ENCODE measurements at places on chromosomes 7 and 10.

DNA sequence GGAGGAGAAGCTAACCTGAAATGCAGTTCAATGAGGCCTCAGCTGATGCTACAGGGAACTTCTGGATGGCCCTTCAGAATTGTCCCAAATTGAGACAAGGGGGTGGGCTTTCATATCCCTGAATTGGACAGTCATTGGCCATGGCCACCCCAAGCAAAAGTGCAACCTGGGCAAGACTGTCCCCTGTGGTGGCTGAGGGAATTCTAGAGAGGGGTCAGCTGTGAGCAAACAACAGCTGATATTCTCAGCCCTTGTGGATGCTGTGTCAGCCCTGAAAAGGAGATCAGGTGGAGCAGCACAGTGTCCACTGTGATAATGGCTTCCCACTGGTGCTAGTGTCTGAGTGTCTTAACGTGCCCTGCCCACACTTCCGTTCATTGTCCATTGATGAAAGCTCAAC is 76.6 kb downstream of the SLC16A9 start:
- no peak for DNase-seq

- DNase-seq, result no peak
Measured at GRCh38 chr10:133150226-133150625, 9.8 kb upstream of the KNDC1 start.

- no peak for DNase-seq
Measured at GRCh38 chr10:92550924-92551323, 23.0 kb downstream of the IDE start.

GRCh38 chr7:140732416-140732815 is 35.9 kb downstream of the NDUFB2 start:
- DNase-seq, result no peak

DNA sequence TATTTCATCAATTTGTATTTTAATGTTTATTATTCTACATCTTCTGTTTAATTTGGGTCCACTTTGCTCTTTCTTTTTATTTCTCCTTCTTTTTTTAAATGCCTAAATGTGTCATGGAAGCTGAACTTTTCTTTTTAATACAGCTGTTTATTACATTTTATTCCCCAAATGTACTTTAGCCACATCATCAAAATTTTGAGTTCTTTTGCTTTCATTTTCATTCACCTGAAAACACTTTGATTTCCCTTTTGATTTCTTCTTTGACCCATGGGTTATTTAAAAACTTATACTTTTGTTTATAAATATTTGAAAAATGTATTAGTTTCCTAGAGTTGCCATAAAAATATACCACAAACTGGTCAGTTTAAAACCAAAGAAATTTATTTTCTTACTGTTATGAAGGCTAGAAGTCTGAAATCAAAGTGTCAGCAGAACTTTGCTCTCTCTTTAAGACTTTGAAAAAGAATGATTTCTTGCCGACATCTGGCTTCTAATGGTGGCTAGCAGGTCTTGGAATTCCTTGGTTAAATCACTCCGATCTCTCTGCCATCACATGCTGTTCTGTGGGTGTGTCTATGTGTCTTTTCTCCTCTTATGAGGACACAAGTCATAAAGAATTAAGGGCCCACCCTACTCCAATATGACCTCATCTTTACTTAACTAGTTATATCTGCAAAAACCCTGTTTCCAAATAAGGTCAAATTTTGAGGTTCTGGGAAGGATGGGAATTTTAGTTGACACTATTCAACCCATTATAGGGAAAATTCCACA is 225.5 kb downstream of the ANKRD7 start:
- no peak for DNase-seq

- DNase-seq, result no peak
Measured at GRCh38 chr7:70972693-70973092, 159.3 kb upstream of the GALNT17 start.

DNA sequence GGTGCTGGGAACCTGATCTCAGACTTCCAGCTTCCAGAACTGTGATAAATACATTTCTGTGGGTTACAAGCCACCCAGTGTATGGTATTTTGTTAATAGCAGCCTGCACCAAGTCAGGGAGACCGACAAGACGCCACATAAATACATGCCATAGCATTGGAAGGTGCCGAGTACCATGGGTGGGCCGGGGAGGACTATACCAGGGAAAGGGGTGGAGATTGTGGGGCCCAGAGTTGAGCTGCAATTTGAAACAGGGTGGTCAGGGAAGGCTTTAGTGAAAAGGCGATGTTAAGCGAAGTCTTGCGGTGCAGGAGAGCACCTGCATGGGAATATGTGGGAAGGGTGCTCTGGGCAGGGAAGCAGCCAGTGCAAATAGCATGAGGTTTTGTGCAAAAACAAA is 88.9 kb upstream of the LRRC4 start:
- no peak for DNase-seq

DNA sequence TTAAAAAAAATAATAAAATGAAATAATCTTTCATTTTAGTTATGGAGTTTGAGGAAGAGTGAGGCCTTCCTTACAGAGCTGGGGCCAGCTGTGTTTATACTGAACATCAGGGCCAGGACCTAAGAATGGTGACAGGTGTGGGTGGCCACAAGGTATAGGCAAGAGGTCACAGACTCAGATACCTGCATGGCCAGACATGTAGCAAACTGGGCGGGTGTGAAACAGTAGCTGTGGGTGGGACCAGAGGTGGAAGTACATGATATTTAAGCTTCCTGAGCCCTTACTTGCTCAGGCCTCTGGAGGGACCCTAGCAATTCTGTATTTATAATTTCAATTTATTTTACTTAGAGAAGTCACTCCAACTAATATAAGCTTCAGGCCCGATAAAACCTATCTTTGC is 27.7 kb upstream of the CAMK1D start:
- DNase-seq, result no peak

GRCh38 chr10:3879073-3879472 is 94.1 kb upstream of the KLF6 start:
- DNase-seq, result no peak

DNA sequence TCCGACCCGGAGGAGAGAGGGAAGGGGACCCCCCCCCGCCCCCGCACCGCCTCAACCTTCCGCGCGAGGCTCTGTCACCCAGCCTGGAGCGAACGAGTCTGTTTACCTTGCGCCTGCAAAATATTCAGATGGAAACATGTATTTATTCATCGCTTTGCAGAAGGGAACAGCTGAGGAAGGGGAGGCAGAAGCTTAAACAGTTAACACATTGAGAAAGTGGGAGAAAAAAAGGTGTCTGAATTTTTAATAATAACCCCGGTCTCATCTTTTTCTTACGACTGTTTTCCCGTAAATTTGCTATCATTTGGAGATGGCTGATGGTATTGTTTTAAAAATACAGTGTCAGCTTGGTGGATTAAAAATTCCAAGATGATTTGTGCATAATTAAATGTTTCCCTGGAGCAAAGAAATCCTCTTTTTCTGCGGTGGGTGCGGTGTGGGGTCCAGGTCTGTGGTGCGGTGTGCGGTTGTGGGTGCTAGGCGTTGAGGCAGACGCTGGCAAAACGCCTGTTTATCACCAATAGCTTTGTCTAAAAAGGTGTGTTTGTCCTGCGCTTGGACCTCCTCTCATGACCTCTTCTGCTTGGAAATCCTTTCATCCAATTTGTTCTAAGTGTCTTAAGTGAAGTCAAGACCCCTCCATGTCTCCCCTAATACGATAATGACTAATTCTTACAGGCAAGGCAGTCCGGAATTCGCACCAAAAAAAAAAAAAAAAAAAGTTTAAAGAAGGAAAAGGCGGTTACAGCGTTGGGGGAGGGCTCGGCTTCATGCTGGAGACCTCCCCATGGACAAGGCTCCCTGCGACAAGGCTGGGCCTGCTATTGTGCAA is 1.6 kb downstream of the UNCX start:
- no peak for DNase-seq

GRCh38 chr7:89966067-89966664 is 188.1 kb upstream of the STEAP1 start:
- no peak for DNase-seq

DNA sequence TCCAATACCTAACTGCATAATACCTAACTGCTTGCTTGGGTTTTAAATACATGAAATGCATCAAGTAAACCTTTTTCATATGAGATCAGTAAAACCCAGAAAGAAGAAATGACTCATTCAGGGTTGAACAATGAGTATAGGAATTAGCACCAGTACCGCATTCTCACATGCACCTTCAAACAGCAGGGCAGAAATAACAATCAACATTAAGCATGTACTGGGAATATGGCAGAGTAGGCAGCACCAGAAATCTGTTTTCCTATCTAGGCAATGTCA is 850.3 kb upstream of the SORCS1 start:
- DNase-seq, result no peak

- no peak for DNase-seq
Measured at GRCh38 chr7:90413185-90413528, 9.9 kb downstream of the CLDN12 start.

DNA sequence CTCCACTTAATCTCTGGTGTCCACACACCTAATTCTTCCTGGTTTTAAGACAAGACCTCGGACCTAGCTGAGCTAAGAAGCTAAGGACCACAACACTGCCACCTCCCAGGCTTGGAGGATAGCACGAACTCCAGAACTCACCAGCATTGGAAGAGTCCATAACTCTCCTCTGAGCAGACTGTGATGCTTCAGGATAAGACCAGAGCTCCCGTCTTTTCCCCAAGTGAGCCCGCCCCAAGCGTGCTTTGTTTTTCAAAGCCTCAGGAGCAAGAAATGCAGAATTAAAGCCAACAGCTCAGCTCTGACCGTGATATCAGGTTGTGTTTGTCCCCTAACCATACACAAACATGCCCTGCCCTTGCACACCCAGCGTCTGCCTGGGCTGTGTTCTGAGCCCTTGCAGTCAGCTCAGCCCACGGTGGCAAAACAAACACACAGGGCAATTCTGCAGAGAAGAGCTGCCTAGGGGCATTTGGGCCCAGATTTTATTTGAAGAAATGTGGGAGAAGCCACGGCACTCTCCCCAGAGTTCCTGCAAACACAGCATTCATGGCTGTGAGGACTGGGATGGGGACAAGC is 145.4 kb downstream of the WDR11 start:
- DNase-seq, result no peak

DNA sequence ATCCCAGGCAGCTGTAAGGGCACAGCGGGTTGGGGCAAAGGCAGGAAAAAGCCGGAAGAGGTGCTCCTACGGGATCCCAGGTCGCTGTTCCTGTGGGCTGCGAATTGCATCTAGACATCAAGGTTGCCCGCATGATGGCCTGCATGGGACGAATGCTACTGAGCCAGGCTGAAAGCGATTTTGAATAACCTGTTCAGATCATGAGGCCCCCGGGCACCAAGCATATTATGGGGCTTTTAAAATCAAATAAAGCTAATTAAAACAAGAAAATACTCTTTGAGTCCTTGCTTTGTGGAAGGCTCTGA is 37.1 kb downstream of the CAMK2B start:
- no peak for DNase-seq

DNA sequence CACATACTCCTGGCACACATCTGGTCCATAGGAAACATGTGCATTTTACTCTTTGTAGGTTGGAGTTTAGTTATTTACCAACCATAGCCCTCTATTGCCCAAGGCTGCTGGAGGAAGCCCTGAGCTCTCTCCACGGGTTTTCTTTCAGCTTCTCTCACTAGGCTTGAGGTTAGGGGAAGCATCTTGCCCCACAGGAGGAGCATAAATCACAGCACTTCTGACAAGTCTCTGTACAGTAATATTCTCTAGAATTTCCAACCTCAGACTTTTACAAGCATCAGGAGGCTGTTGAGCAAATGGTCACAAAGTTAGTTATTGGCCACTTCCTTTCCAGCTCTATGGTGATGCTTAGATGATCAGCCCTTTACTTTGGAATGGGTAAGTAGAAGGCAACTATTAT is 122.9 kb upstream of the GLI3 start:
- no peak for DNase-seq

GRCh38 chr7:66182920-66183319 is 22.2 kb upstream of the TPST1 start:
- DNase-seq, result no peak

- no peak for DNase-seq
Measured at GRCh38 chr7:128148676-128149075, 92.4 kb upstream of the LEP start.

DNA sequence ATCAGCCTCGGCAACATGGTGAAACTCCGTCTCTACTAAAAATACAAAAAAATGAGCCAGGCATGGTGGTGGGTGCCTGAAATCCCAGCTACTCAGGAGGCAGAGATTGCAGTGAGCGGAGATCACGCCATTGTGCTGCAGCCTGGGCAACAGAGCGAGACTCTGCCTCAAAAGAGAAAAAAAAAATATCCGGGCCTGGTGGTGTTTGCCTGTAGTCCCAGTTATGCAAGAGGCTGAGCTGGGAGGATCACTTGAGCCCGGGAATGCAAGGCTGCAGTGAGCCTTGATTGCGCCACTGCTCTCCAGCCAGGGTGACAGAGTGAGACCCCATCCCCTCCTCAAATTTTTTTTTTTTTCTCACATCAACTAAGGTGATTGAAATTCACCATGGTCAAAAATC is 42.8 kb downstream of the CDC123 start:
- DNase-seq, result no peak

GRCh38 chr7:159023206-159023605 is 121.5 kb downstream of the VIPR2 start:
- DNase-seq, result no peak

- no peak for DNase-seq
Measured at GRCh38 chr7:21767300-21767900, 178.3 kb downstream of the CDCA7L start.

DNA sequence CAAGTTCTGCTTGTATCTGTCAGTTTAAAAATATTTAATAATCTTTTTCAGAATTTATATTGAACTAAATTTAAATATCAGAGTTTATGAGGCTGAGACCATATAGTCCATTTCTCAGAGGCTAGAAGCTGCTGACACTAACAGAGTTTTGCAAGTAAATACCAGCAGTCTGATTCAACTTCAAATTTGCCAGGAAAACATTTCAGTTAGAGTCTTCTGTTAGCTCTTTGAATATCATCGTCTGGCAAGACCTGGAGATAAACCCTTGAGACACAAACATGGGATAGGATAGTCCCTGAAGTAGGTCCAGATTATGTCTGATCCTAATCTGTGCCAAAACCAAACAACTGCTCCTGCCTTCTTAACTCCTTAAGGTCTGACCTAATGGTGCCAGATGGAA is 472.8 kb upstream of the STEAP1 start:
- no peak for DNase-seq

DNA sequence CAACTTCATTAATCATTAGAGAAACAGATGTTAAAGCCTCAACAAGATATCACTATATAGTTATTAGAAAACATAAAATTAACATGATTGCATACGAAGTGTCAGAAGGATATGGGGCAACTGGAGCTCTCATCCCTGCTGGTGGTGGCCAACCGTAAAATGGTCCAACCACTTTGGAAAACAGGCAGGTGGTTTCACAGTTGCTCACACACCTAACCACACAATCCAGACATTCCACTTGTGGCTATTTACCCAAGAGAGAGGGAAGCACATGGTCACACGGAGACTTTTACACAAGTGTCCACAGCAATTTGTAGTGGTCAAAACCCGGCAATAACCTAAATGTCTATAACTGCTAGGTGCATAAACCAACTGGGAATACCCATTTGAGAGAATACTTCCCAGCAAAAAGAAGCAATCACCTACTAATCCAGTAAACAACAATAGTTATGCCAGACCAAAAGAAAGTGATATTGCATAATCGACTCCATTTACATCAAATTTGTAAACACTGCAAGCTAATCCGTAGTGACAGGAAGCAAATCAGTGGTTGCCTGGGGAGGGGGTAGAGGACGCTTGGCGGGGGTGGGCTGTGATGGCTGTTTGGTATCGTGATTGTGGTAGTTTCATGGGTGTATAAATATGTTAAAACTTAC is 91.8 kb downstream of the LARP4B start:
- DNase-seq, result no peak
